ENCODE measurements at places on chromosomes 1 and 21. TPM values are rescaled to one million over a fixed set of nuclear protein-coding genes. Genes with fewer than 3 reads are reported as not detected.

Gene FCRL4
- total RNA-seq: 0.48 TPM

Gene SGIP1
- total RNA-seq: 4.4 TPM

Gene RGS8
- 0.12 TPM for total RNA-seq

Gene CFHR5
- not detected for total RNA-seq

Gene GGPS1
- 39.1 TPM for total RNA-seq

Gene EFCAB7
- total RNA-seq: 3.7 TPM

Gene PTGS2
- total RNA-seq: 2.5 TPM

Gene CASZ1
- 3.5 TPM for total RNA-seq

Gene KCNE2
- 0.27 TPM for total RNA-seq

Gene OR2L5
- not detected for total RNA-seq

Gene SMIM1
- 6.6 TPM for total RNA-seq

Gene SPRR2G
- not detected for total RNA-seq

Gene B4GALT2
- total RNA-seq: 56.9 TPM

Gene EDARADD
- 2.2 TPM for total RNA-seq

GRCh38 chr1:22641247-22641646 lies 2.2 kb upstream of the C1QC start:
- no peak for DNase-seq

DNA sequence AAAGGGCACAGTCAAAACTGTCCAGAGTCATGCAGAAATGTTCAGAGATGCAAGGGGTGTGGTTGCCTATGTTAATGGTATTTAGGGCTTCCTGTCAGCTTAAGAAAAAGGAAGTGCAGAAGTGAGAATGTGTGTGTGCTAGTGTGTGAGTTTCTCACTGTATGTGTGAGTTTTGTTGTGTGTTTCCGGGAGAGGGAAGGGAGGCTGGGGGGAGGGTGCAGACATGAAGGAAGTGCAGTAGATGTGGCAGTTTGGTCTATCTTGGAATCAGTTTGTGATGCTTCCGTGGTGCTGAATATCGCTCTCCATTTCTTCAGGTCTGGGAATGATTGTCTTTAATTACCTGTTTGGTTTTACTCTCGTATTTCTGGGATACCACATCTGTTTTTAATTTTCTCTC lies 16.5 kb upstream of the ATP6V1G3 start:
- no peak for DNase-seq

DNA sequence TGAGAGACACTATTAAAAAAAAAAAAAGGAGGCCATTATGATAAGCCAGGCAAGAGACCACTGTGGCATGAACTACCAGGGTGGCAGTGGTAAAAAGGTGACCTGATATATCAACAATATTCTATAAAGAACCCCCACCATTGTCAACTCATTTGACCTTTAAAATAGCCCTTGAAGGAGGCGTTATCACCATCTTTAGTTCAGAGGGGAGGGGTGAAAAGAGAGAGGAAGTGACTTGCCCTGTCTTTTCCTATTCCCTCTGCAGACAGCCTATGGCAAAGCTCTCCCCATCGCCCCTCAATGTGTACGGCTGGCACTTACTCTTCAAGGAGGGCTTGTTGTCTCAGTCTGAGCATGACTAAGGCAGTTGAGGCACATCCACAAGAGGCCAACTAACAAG lies 11.7 kb upstream of the SLFNL1 start:
- no peak for DNase-seq

DNA sequence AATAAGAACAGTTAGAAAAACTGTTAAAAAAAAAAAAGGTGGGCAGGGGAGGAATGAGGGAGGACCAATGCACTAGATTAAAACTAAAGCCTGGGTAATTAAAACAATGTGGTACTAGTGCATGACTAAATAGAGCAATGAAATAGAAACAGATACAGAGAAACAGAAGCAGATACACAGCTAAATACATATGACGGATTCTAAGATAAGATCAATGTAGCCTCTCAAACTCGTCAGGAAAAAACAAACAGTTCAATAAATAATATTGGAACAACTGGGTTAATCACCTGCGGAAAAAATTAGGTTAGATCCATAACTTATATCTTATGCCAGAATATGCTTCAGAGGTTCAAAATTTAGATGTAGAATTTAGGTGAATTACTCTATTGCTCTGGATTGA lies 68.2 kb downstream of the ERO1B start:
- no peak for DNase-seq

DNA sequence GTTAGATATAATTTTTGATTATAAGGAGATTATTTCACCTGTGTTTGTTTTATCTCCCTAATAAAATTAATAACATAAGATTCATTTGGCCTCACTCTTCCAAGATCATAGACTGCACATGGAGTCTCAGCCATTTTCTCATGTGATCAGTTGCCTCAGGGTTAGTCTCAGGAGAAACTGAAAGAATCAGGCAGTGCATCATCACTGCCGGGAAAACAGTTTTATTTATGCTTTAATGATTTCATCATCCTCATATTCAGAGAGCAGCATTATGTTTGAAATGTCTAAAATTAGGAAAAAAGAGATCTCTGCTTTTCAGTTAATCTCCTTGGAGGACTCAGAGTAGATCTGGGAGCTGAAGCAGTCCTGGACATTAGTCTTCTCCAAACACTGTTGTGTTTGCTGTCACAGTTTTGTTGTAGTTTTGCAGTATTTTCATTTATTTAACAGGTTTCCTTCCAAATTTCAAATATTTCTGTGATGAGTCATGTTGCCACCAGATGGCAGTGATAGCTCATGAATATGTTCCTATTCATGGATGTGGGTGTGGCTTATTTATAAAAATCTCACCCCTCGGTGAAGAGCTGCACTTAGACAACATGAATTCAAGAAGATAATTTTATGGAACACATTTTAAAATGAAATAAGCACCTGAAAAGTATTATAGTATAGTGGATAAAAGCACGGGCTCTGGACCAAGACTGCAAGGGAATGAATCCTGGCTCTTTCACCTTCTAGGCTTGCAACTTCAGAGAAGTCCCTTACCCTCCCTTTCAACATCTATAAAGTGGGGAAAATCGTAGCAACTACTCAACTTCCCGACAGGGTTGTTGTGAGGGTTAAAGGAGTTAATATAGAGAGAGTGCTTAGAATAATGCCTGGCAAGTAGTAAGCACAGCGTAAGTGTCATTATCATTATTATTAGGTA lies 31.2 kb downstream of the CHD1L start:
- peak; percentile 72 for DNase-seq

DNA sequence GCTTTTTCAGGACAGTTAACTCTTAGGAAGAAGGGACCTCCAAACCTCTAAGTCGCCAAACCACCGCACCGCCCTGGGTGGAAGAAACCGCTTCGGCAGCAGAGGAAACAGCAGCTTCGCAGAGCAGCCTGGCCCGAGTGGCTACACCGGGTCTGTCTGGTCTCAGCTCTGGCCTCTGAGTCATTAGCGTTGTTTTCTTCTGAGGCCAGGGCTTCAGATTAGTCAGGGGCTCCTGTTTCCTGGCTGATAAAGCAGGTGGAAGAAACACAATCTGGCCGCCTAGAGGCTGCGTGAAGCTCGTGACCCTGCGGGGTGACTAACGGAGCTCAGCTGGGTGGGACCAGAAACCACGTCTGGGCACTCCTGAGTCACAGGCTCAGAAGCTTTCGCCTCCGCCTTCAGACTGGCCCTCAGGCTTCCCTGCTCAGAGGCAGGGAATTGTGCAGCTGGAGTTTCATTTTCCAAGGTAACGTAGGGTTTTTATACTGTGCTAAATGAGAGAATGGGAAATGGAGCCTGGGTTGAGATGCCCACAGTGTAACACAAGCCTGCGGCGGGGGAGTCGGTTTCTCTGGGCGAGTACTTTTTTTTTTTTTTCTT lies 44.9 kb downstream of the CHAF1B start:
- DNase-seq: peak; percentile 100

GRCh38 chr1:90831910-90832309 lies 114.8 kb upstream of the BARHL2 start:
- no peak for DNase-seq

GRCh38 chr21:24076179-24076578 lies 1531.1 kb downstream of the MRPL39 start:
- DNase-seq: peak; percentile 0

DNA sequence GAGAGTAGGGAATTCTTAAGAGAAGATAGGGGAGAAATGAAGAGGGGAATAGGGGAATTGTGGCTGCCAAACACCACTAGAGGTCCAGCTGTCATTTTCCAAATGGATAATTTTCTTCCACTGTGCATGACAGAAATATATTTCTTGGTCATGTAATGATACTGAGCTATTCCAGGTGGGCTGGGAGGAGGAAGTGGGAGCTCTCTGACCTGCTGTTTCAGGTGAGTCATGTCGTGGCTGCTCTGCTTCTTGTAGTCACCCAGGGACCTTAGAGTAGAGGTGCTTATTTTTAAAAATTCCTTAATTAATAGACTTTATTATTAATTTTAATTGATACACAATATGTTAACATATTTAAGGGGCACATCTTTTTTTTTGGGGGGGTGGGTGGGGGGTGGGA lies 11.9 kb downstream of the PDE4B start:
- DNase-seq: no peak

GRCh38 chr1:19676438-19676922 lies 11.8 kb downstream of the HTR6 start:
- peak; percentile 55 for DNase-seq

DNA sequence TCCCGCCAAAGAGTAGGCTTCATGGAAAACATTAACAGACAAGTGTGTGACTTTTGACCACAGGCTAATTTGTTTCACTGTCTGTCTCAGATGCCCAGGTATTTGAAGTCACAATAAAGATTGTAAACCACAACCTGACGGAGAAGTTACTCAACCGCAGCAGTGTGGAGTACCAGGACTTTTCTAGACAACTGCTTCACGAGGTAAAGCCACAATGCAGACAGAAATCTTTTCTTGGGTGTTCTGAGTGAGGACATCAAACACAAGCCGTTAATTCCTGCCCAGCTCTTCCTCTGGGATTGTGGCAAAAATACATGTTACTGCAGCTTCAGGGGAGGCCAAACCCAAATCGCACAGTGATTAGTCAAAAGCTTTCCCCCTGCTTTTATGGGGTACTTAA lies 31.0 kb downstream of the UMODL1 start:
- DNase-seq: peak; percentile 81

- no peak for DNase-seq
These were observed 12.4 kb downstream of the HNRNPR start for GRCh38 chr1:23331713-23332112.

DNA sequence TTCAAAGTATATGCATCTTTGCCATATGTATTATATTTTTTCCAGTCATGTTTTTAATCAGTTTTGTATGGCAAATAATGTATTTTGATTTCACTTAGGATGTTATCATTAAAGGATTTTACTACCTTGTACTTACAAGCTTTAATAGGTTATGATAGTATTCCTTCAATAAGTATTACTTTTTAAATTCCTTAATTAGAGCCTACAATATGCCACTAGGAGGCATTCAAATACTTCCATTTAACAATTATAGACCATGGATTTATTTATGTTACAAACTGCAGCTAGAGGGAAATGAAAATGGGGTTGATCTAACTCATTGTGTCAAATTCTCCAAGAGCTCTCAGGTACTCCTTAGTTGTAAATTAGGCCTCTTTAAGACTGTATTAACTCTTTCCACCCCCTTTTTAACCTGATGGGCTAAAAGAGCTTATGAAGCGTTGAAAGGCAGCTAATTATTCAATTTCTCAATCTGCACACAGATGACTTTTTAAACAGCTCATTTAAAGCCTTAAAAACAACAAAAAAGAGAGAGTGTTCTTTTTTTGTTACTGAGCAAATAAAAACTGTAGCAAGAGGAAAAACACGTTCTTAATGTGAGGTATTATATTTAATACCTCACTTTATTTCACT lies 156.2 kb downstream of the DENND1B start:
- DNase-seq: peak; percentile 18

GRCh38 chr21:34027721-34028461 lies 45.5 kb upstream of the MRPS6 start:
- peak; percentile 65 for DNase-seq

DNA sequence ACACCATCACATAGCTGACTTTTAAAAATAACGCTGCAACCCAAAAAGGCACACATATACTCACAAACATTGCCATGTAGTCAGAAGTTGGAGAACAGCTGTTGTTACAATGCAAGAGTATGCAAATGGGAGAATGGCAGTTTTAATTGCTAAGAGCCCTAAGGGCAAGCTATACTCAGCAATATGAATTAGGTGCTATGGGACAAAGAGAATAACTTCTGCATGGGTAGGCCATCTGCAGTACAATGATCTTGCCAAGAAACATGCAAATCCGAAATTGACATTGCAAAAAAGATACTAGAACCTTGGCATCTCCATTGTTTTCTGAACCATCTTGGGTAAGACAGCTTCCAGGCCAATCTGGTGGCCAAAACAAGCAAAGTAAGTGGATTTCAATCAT lies 697.8 kb downstream of the LRRIQ3 start:
- DNase-seq: no peak

DNA sequence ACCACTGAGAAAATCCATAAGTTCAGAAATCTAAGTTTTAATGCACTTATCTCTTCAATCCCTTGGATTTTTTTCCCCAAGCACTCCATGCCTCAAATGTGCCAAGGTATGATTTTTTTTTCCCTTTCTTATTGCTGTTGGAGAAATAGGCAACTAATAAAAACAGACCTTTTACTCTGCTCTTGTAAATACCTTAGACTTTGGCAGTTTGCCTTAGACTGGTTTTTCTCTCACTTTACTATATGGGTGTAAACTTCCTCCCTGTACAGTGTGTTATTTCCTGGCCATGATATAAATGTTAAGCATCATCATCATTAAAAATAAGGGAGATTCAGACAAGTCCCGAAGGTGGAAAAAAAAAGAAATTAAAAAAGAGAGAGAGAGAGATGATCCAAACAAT lies 65.7 kb downstream of the LRRC8C start:
- no peak for DNase-seq

GRCh38 chr1:200182701-200183100 lies 155.2 kb downstream of the NR5A2 start:
- DNase-seq: no peak

- DNase-seq: no peak
These were observed 5.3 kb downstream of the PTTG1IP start for GRCh38 chr21:44867999-44868700.

- no peak for DNase-seq
These were observed 1015.4 kb downstream of the AMY1C start for GRCh38 chr1:104765085-104765484.

DNA sequence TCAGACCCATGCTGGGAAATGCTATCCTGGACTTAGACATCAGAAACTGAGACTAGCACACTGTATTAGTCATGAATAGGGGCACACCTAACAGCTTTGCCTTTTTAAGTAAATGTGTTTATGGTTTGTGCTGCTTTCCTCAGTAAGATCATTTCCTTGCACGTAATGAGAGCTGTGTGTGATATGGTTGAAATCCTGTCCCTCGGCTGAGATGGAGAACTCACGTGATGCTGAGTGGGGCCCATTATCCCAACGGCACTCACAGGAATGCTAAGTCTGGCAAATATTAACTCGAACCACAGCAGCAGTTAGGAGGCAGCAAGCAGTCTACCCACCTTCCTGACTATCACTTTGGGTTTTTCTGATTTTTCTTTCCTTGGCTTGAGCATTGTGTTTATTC lies 38.2 kb downstream of the BCL9 start:
- peak; percentile 29 for DNase-seq

DNA sequence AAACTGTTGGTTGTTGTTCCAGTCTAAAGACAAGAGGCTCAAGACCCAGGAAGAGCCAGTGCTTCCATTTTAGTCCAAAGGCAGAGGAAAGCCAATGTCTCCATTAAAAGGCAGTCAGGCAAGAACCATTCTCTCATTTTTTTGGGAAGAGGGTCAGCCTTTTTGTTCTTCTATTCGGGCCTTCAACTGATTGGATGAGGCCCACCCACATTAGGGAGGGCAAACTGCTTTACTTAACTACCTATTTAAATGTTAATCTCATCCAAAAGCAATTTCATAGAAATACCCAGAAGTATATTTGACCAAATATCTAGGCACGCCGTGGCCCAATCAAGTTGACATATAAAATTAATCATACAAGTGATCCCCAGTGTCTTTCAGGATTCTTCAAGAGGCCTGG lies 104.4 kb upstream of the SYT6 start:
- no peak for DNase-seq

- DNase-seq: no peak
These were observed 11.9 kb downstream of the SLC41A1 start for GRCh38 chr1:205800981-205801703.

Measured in astrocyte (in vitro differentiated cells and primary cell).